ENCODE measurements at places on chromosomes 6 and 20. TPM values are rescaled to one million over a fixed set of nuclear protein-coding genes. Genes with fewer than 3 reads are reported as not detected.

The GSTA2 gene
- 0.27 TPM for total RNA-seq

The PGC gene
- total RNA-seq, result not detected

The CCDC167 gene
- total RNA-seq, result 5.4 TPM

The DAAM2 gene
- 27.8 TPM for total RNA-seq

The NMBR gene
- total RNA-seq, result not detected

DNA sequence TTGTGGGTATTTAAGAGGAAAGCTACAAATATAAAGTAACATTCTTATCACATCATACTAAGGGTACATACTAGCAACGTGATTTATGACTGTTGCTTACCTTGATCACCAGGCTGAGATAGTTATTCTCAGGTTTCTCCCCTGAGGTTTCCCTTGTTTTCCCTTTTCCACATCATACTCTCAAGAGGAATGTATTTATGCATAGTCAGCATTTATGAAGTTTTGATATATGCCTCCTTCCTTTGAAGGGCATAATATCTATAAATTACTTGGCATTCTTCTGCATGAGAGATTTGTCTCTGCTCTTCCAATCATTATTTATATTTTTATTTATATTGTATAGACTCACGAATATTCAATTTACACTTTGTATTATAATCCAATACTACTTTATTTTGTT, 726.7 kb upstream of the ADGRB3 start:
- no peak for DNase-seq

- no peak for DNase-seq
Measured at GRCh38 chr20:54083459-54083858, 13.1 kb upstream of the BCAS1 start.

DNA sequence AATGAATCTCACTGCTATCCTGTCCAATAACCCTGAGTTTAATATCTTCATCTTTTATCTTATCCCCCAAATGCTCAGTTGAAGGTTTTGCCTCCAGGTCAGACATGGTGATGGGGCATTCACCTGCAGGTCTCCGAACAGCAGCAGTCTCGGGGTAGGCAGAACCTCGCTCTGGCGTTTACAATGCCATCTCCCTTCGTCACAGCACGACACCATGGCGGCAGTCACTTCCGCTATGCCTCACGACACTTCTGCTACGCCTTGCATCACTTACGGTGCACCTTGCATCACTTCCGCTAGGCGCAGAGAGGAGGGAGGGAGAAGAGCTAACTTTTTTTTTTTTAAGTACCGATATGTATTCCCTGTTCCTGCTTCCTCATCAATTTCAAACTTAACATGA, 194.9 kb downstream of the BCAS1 start:
- no peak for DNase-seq

DNA sequence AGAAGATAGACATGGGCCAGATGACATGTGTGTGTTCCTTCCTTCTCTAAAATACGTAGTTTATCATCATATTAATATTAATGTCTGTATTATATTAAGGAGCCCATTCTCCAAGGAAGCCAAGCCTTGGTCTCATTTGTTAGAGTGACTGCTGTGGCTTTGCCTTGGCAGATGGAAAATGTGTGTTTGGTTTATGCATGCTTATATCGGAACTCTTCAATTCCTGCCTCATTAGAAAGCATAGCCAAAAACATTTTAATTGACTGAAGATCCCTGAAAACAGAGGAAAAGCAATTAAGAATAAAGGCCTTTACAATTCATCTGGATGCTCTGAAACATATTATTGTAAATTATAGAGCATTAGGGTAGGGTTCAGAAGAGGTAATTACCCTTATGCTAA, 106.4 kb downstream of the COL9A1 start:
- no peak for DNase-seq

DNA sequence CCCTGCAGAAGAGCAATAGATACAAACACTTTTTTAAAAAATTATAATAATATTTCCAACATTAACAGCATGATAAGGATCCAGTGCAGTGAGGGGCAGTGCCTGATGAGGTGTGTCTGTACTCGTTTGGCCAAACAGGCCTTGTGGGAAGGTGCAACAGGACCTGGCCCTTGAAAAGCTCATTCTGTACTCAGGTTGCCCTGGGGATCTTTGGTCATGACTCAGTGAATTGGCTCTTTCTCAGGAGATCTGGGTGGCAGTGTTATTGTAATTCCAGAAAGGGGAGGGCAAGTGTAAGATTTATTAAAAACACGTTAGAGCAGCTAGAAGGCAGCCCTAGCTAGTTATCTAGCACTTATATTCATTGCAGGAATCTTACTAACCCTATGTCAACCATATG, 2.9 kb upstream of the SPINT3 start:
- no peak for DNase-seq

DNA sequence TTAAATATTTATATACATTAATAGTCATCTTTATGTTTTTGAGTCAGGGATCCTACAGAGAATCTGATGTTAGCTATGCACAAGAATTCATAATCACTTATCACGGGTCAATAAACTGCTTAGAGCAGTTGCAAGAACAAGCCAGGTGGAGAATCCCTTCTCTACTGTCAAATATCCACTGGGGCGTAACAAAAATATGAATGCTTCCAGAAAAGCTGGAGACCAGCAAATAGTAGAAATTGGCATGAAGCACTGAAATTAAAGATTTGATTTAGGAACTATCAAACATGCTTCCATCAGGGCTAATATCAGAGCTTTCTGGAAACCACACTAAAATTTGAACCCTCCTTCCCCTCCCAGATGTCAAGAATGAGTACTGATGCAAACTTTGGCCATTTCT, 37.3 kb downstream of the ADGRG6 start:
- no peak for DNase-seq

- DNase-seq, result no peak
Measured at GRCh38 chr6:10578723-10579122, 57.6 kb downstream of the GCNT2 start.

- DNase-seq, result no peak
Measured at GRCh38 chr20:59661621-59662020, 57.3 kb downstream of the PHACTR3 start.

- no peak for DNase-seq
Measured at GRCh38 chr20:60931696-60932095, 320.4 kb upstream of the CDH4 start.

DNA sequence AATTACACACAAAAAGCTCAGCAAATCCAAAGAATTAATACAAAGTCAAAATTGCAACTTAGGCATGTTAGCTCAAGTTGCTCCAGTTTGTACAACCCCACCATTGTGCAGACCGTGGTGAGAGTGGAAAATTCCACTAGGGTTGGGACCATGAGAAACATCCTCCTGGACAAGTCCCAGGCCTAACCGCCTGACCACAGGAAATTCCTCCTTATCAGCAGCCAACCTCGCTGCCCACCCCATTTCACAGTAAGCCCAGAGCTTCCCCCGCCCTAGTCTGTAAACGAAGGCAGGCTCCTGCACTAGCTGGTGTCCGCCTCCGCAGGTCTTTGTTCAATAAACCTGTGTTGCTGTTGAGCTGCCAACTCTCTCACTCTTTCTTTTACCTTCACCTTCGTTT, 1023.3 kb downstream of the EYS start:
- DNase-seq, result no peak

GRCh38 chr6:101799531-101799930, 406.0 kb downstream of the GRIK2 start:
- DNase-seq, result no peak
